ENCODE measurements at places on chromosomes 3 and 15. TPM values are rescaled to one million over a fixed set of nuclear protein-coding genes. Genes with fewer than 3 reads are reported as not detected.

DNA sequence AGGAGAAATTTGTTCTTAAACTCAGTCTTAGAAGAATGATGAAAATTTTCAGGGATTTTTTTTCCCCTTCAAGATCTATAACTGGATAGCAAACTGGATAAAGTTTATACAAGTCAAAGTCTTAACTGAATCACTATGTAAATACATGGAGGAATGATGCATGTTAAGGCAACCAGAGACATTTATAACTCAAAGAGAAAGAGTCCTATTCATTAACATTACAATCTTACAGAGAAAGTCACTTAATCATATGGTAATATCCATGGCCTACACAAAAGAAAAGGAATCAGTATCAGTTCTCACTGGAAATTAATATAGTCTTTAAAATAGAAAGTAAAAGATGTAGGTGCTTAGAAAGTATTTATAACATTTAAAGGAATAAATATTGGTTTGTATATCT, 869.1 kb downstream of the TBL1XR1 start:
- no peaks in the 10 kb centered on the region for H3K27me3 ChIP-seq
- H3K27ac ChIP-seq = no peak overlapping the region
- no peak overlapping the region for H3K4me3 ChIP-seq
- DNase-seq = no peak

DNA sequence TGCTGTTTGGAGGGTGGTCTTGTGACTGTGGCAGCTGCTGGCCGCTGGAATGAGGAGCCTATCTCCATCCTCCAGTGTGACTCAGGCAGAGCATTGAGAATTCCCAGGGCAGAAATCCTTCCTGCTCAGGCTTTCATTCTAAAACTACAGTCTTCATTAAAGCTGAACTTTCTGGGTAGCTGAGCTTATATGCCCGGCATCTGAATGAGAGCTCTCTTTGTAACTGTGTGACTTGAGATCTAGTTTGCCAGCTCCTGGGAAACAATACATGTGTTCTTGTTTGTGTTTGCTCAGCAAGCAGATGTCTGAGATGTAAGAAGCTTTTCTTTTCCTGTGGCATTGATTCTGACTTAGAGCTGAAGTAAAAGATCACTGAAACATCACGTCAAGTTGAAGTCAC, 22.4 kb downstream of the RLBP1 start:
- H3K27me3 ChIP-seq = no peaks in the 10 kb centered on the region
- no peaks in the 10 kb centered on the region for H3K4me1 ChIP-seq
- H3K4me3 ChIP-seq = no peak overlapping the region
- H3K27ac ChIP-seq = no peak overlapping the region
- no peak for DNase-seq
- peaks cover 4% of the 10 kb centered on the region for H3K36me3 ChIP-seq

DNA sequence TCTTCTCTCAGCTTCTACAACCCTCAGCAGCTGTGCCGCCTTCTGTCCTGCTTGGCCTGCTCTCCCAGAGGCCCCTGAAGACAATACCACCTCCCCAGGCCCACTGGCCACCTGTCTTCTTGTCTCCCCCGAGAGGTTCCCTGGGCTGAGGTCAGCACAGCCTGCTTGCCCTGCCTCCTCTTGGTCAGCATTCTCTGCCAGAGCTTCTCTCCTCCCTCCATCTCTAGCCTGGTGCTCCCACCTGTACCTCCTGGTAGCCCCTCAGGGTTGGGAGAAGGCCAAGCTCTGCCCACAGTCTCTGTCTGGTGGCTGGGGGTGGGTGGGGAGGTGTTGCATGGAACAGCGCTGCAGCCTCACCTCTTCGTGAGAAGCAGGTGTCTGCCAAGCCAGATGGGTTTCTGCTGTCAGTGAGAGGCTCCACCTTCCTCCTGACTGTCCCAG, 5.6 kb upstream of the ISLR start:
- H3K4me1 ChIP-seq = no peaks in the 10 kb centered on the region
- H3K27me3 ChIP-seq = no peaks in the 10 kb centered on the region
- H3K36me3 ChIP-seq = no peaks in the 10 kb centered on the region
- no peak overlapping the region for H3K4me3 ChIP-seq
- no peak overlapping the region for H3K27ac ChIP-seq
- peak; percentile 47 for DNase-seq

The WDR49 gene
- 3.0 TPM for total RNA-seq

DNA sequence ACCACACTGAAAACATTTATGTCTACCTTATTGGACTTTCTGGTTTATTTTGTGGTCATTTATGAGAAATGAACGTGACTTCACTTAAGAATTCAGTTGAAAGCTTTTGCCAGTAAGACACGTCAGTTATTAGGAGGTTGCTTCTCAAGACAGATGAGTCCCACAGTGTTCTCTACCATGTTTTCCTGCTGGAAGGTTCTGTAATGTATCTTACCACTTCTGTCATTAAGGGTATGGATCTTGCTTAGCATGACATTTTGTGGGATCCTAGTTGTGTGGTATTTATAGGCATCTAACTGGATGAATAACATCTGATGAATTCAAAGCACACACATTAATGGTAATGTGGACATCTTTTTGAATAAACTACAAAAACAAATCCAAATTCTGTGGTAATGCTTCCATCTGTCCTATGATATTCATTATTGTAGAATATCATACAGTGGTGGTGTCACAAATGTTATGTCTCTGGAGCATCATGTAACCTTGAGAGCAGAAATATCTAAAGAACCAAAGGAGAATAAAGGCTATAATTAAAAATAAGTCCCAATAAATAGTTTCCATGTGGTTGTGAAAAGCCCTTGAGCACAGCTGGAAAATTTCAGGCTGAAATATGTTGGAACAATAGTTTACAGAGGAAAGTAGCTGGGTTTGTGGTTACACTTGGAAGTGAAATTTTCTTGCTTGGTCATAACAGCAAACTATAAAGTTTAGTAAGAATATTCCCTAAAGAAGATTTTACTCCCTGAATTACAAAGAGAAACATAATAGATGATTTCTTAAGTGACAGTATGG, 61.5 kb downstream of the C3orf38 start:
- no peak overlapping the region for H3K27ac ChIP-seq
- H3K36me3 ChIP-seq = no peaks in the 10 kb centered on the region
- no peak for DNase-seq

The DNAH12 gene
- total RNA-seq = 0.10 TPM

DNA sequence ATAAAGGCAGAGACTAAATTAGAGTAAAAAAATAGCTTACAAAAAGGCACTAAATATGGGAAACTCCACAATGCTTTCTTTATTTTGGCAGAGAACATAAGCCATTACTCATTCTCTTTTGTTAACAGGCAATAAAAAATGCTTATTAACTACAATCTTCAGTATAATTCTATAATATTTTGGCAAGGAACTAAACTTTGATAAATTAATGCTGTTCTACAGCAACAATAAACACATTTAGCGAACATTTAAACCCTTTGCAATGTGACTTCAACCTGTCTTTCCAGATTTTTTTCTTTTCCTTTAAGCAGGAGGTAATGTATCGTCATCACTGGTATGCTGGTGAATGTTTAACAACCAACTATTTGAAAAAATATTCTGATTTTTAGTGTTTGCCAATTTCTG, 42.2 kb upstream of the POU1F1 start:
- no peak overlapping the region for H3K4me3 ChIP-seq
- no peak overlapping the region for H3K27ac ChIP-seq
- DNase-seq = no peak
- H3K27me3 ChIP-seq = no peaks in the 10 kb centered on the region

DNA sequence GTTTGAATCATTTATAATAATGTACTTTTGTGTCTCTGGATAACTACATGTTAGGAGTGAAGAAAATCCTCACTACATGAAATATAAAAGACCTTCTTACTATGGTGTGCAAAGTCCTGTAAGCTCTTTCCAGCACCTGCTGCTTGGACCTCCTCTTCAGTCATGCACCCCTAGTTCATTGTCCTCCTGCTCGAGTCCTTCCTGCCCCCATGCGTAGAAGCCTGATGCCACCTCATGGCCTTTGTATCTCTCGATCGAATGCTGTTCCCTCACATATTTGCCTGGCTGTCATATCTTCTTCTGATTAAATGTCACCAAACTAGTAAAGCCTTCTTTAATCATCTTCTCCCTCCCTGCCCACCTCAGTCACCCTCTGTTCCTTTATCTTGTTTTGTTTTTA, 49.9 kb upstream of the SUCLG2 start:
- no peaks in the 10 kb centered on the region for H3K27me3 ChIP-seq
- H3K36me3 ChIP-seq = no peaks in the 10 kb centered on the region
- no peak overlapping the region for H3K27ac ChIP-seq
- no peak for DNase-seq
- no peak overlapping the region for H3K4me3 ChIP-seq
